ENCODE measurements at places on chromosomes 6 and 20.

- DNase-seq = no peak
Measured at GRCh38 chr6:113281014-113281413, 576.1 kb upstream of the MARCKS start.

GRCh38 chr6:149111556-149112115, 205.9 kb upstream of the TAB2 start:
- DNase-seq = no peak

DNA sequence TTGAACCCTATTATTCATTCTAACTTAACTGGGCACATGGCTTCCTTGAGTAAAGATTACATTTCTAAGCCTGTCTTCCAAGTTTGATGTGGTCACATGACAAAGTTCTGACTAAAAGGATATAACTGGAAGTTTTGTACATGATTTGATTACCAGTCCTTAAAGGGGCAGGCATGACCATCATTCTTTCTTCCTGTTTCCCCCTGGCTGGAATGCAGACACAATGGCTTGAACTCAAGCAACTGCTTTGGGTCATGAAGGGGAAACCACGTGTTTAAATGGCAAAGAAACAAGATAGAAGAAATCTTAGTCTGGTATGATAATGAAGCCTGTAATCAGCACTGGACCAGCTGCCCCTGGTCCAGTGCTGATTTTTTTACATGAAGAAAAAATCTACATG, 15.6 kb upstream of the SHLD1 start:
- no peak for DNase-seq

GRCh38 chr20:61881416-61881815, 184.3 kb downstream of the TAF4 start:
- DNase-seq = no peak

- no peak for DNase-seq
Measured at GRCh38 chr6:5981126-5982026, 25.3 kb downstream of the NRN1 start.

- no peak for DNase-seq
Measured at GRCh38 chr6:55955684-55956083, 80.3 kb upstream of the BMP5 start.

DNA sequence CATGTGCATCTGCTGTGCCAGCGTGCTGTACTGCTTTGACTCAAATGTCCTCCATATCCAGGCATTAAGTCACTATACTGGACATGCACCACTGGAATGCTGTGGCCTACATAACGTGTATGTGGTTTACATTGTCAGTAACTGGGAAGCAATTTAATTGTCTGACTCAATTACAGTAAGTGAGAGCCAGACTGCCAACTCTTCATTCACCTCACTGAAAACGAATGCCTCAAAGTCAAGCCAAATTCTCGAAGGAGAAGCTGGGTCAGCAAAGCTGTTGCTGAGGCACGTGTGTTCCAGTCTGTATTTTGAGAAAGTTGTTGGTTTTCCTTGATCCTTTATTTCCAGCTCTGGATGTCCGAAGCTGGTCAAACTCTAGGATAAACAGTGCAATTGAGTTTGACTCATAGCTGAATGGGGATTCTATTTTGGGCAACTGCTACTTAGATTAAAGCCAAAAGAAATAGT, 534.3 kb downstream of the COL12A1 start:
- DNase-seq = no peak

Measured in NCI-H510A treated with DMSO at 0.1 percent for 48 hours (cell line).